ENCODE measurements at places on chromosomes 1 and 21.

DNA sequence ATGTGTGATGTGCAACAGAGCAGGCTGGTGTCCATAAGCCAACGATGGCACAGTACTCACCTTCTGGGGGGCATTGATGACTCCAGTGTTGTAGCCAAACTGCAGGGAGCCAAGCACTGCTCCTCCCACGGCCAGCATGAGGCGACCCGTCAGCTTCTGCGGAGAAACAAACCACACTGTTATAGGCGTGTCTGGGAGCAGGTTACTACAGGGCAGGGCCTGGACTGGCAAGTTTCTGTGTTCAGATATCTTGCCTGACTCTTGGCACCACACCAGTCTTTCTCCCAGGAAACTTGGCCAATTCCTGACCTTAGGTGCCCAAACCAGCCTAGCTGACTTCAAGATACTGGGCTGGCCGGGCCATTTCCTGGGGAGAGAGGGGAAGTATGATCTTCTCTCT, 15.5 kb downstream of the SLC2A1 start:
- DNase-seq, result no peak

DNA sequence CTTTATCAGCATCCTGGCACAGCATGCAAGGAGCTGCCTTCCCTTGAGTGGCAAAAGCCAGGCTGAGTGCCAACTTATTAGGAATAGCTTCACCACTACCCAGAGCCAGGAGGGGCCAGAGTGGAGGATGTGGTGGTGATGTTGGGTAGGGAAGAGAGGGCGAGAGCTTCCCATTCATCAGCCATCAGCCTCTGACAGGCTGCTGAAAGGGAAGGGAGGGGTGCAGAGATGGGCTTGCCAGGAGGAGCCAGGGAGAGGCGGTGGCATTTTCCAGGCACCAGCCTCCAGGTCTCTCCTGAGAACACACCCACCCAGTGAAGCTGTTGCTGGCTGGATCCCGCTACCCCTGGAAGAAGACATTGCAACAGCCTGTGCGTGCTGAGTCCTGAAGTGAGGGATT, 168.5 kb downstream of the ACTL8 start:
- no peak for DNase-seq

DNA sequence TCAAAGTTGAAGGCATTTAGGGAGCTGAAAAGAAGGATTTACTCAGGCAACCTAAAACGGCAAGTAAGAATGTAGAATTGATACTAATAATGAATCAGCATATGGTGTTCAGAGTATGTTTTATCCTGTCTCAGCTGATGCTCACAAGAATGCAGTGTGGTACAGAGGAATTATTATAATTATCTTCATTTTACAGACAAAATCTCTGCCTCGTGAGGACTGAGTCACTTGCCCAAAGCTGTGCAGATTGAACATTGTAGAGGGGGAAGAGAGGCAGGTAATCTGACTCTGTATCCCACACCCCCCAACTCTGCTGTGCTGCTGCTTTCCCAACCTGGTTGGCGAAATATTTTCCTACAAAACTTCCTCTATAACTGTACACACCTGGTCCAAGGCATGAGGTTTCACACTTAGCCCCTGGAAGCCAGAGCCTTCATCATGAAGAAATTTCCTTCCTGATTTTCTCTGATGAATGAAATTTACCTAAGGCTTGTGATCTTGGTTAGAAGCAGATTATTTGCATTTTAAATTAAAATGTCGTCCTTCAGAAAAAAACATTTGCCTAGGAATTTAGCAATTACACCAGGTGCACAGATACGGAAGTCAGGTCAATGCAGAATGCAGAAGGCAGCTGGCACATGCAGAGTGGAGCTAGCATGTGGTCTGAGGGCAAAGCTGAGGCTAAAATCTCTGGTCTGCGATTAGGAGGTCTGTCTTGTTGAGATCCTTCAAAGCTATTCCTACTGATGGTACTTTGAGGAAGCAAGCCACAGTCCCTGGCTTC, 52.8 kb downstream of the DPT start:
- DNase-seq, result no peak

- DNase-seq, result no peak
Measured at GRCh38 chr1:235648954-235649367, 623 bp downstream of the GNG4 start.

DNA sequence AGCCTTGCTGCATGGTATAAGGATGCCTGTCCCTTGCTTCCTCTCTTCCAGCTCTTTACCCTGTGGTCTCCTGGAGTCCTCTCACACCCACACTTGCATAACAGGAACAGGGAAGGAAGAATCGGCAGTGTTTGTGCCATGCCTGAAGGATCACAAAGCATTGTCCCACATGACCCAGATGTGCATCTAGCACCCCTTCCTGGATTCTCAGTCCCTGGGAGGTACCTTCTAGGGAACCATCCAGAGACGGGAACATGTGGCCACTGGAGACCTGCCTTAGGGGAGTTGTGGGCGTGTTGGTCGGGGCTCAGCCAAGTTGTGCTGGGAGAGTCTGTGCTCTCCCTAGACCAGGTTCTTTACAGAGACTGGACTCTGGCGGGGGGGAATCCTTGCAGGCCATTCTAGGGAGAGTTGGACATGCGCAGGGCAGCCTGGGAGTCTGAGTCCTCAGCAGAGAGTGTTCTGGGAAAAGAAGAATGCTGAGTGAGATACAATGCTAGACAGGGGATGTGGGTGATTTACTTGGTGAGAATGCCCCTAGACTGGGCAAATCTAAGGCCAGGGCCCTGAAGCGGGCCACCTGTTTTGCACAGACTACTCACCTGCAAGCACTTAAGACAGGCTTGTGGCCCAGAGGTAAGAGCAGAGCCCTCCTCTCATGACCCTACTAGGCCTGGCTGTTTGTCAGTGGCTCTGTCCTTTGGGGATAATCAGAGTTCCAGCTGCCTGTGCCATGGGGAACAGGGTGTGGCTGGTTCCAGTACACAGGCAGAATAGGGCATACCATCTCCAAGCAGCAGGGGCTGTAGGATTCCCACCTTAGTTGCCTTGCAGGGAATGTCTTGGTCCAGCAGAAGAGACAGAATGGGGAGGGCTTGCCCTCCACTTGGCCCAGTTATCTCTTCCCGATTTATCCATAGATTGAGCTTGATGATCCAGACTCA, 89.8 kb downstream of the MAN1C1 start:
- no peak for DNase-seq

DNA sequence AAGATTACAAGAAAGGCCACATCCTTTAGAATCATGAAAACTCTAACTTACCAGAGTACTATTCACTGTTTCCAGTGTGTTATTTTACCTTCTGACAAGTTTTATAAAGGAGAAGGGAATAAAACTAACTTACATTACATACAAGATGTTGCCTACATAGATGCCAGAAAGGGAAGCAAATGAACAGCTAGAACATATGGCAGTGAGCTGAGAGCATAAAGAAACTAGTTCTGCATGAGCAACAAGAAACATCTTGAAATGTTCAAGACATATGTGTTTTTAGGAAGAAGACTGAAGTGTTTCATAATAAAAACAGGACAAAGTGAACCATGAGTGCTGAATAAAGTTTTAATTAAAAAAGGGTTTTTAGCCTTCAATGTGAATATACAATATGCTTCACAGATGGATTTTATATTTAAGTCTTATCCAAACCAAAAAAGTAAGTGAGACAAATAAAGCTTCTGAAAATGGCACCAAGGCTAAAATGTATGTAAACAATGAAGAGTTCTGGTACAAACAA, 39.4 kb downstream of the SLC5A9 start:
- no peak for DNase-seq

- no peak for DNase-seq
Measured at GRCh38 chr1:43101061-43101460, 71.0 kb downstream of the EBNA1BP2 start.

- no peak for DNase-seq
Measured at GRCh38 chr1:181344091-181344490, 139.2 kb upstream of the CACNA1E start.

DNA sequence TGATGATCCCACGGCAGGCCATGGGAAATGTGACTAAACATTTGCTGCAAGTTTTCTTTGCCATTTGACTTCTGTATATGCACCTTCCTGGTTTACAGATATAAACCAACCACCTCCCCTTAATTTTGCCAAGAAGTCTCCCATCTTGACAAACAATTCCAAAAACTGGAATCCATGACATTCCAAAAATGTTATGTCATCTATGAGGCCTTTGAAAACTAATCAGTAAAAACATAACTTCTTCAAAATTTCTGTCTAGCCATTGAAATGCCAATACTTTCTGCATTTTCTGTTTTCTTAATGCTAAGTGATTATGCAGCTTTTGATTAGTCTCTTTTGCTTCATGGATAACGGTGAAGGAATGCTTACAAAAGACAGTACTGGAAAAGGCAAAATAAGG, 84.1 kb downstream of the LYST start:
- no peak for DNase-seq

DNA sequence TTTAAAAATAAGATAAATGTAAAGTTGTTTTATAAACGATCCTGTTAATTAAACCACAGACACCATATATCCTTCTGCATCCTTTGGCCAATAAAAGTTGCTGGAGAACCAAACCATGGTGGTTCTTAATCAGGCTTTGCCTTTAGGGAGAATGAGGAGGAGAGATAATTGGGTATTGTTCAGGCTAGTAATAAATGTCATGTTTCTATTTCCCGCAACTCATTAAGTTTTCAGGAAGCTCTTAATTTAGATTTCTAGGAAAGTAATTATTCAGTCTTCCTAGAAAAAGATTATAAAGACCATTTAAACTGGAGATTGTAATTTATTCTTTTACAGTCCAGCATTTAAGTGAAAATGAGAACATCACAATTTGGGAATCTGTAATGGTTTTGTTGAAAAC, 34.5 kb downstream of the RAB4A start:
- no peak for DNase-seq

DNA sequence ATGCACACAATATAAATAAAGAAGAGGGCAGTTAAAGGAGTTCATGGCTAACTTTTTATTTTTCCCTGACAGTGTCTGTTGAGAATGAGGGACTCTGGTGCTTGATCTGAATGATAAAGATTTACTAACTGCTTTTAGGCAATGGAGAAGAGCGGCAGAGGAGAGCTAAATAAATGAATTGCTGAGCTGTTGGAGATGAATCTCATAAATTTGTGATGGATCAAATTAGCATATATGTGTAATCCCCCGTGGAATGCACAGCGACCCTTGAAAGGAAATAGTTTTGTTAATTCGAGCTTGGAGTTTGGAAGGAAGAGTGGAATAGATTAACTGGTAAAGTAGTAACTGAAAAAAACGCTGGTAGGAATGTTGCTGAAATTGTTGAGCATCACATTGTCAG, 40.2 kb downstream of the HMCN1 start:
- no peak for DNase-seq

DNA sequence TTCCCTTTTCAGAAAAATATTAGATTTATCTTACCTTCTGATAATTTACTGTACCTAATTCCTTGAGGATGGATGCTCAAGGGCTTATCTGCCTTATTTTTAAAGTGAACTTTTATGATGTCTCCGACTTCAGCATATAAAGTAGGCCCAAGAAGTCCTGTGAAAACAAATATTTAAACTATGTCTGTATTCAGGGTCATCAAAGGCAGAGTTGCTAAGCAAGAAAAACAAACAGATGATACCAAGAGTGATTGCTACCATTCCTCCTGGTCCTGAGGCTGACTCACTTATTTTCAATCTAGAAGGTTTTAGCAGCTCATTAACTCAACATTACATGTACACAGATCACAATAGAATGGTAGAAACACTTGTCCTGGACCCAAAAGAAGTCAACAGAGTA, 14.1 kb downstream of the F5 start:
- no peak for DNase-seq
